ENCODE measurements at places on chromosomes 3 and 15.

DNA sequence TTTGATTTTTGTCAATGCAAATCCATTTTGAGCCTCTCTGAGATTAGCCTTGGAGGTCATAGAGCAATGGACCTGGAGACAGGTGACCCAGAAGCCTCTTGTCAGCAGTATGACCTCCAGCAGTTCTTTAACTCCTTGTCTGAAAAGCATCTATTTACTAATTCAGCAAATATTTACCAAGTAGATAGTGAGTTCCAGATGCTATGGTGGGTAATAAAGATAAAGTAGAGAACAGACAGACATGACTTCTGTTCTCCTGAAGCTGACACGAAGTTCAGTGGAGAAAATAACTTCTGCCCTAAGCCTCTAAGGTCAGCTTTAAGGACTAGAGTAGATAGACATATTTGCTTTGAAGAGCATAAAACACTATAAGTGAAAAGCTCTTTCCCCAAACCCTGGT, 26.6 kb downstream of the SEMA6D start:
- DNase-seq: no peak

- no peak for DNase-seq
Measured at GRCh38 chr3:46664188-46664970, 29.1 kb downstream of the ALS2CL start.

- DNase-seq: no peak
Measured at GRCh38 chr3:15399970-15400369, 27.4 kb downstream of the METTL6 start.

DNA sequence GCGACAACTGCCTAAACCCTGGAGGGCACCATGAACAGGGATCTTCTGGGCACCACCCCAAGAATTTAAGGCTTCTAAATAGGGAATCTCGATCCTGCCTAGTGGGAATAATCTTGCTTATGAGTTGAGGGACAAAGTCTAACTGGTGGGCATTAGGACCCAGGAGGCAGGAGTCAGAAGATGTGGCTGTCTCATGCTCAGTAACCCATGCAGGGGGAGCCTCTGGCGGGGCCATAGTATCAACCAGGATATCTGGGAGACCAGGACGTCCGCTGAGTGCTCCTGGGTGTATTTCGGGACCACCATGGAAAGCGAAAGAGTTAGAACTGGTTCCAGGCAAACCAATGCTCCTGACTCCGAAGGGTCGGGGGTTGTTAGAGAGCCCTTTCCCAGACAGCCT, 356.1 kb downstream of the OTOL1 start:
- no peak for DNase-seq

DNA sequence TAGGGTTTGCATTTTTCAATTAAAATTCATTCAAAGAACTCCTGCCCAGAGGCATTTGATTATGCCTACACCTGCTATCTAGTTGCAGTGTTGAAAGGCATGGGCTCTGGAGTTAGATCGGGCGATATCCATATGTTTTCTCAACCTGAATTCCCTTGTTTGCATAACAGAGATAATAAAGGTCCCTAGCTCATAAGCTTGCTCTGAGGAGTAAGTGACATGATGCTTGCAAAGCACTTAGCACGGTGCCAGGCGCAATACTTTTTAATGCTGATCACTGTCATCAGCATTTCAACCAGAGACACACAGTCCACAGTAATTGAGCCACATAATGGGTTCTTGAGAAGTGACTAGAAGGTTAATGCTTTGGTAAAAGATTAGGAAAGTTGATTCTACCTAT, 106.3 kb upstream of the SAMMSON start:
- DNase-seq: peak; percentile 7

DNA sequence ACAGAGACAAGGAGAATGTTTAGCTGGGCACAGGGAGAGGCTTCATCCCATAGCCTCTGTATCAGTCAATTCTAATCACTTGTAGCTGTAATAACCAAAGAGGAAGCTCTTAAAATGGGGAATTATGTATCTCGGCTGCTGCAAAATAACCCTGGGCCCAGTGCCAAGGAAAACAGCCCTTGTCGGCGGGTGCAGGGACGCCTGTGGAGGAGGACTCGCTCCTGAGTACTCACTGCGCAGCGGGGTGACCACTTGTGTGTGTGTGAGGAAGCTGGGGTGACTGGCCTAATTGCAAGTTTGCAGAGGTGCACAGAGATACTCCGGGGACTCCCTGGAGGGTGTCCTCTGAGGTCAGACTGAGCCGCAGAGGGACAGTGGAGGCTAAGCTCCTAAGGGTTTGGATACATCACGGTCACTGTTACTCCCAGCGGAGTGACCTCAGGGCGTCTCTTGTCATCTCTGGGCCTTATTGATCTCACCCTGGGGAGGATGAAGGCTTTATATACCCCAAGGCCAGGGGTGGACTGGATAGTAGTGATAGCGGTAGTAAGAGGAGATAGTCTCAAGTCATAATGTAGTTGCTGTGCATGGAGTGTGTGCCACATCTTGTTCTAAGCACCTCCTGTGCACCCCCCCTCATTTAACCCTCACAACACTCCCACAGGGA, 37.2 kb downstream of the SLC6A6 start:
- peak; percentile 88 for DNase-seq

DNA sequence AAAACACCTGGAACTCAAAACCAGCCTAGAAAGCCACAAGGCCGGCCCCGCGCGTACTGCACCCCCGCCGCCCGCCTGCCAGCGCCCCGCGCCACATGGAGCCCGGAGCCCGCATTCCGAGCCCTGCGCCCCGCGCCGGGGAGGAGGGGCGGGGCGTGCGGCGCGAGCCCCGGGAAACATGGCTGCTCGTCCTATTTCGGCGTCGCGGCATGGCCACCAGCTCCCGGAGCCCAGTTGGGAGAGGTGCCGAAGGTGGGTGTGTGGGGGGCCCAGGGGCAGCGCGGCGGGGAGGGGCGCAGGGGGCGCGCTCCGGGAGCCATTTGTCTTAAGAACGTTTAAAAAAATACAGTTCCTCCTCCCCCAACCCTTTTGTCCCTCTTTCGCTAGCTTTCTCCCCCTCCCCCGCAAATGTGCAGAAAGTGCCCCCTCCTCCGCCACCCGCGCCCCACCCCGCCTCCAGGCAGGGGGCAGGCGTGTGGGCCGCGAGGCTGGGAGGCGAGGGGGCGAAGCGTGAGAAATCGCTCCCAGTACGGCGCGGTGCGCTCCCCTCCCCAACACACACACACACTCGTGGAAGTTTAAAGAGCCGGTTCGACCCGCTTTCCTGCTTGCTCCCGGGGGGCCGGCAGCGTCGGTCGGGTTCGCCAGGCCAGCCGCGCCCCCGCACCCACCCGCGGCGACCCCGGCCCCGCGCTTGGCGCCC, 2.5 kb downstream of the ANP32A start:
- peak; percentile 92 for DNase-seq

DNA sequence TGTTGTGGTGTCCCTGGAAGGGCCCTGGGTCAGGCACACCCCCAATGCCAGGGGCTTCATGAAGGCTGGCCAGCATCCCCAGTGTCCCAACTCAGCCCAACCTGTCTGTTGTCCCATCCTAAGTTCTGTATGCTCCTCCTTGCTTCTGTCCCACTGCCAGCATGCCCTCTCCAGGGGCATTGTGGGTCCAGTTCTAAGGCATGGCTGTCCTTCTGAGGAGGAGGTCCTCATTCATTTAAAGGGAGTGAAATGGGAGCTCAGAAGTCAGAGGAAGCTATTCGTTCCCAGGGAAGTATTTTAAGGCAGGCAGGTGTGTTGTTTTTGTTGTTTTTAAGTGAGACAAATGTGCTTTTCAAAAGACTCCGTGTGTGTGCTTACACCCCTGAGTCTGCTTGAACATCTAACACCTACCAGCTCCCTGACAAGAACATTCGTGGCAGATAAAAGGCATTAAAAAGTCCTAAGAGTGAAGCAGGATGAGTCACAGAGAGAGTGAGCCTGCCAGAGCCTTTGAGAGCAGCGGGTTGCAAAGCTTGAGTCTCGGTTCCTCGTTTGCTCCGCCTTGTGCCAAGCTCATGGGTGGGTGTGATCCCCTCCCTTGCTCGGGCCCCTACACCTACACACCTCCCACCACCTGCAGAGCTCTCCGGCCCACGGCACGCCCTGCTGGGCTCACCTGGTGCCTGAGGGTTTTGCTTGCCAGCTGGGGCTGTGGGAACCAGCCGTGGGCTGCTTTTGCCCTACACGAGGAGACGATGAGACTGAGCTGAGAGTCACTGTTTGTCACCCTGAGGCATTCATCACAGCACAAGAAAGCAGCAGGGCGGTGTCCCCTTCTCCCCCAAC, 183.4 kb upstream of the TOPAZ1 start:
- DNase-seq: peak; percentile 3

DNA sequence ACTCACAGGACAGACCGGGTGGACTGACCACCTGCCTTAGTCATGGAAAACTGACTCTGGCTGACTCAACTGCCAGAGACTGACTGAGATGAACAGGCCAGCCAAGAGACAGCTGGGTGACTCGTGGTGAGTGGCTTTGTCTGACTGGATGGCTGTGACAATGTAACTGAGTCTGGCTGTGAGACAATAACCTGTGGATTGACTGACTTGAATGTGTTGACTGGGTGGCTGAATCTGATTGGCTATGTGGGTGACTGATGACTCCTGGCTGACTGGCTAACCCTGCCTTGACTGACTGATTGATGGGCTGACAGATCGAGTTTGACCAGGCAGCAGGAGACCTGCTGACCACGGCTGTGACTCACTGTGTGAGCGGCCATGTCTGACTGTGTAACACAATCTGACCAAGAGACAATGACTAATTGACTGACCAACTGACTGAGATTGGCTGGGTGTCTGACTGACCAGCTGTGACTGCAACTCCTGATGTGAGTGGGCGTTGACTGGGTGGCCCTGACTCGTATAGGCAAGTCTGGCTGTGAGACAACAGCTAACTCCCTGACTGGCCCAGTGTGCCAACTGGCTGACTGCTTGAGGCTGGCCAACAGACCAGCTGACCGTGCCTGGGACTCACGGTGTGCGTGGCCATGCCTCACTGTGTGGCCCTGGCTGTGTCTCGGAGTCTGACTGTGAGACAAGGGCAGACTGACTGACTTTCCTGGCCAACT, 509.1 kb downstream of the SHQ1 start:
- DNase-seq: peak; percentile 5

- DNase-seq: no peak
Measured at GRCh38 chr3:27315003-27315402, 54.2 kb downstream of the NEK10 start.

GRCh38 chr3:198071602-198072287, 111.7 kb downstream of the LMLN start:
- DNase-seq: no peak

Measured in NCI-H1417 (cell line).